RKO (cell line): ENCODE measurements at places on chromosomes 5 and 9.

DNA sequence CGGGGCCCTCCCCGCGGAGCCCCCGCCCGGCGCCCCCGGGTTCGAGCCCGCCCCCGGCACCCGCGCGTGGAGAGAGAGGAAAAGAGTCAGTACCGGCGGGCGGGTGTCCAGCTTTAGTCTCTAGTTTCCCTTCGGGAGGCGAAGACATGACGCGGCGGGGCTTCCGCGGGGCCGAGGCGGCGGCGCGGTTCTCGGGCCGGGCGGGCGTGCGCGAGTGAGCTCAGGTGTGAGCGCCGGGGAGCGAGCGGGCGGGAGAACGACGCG lies 181 bp downstream of the DAP start:
- DNase-seq = no peak

GRCh38 chr9:98536542-98537173 lies 172.1 kb downstream of the GABBR2 start:
- DNase-seq = no peak

DNA sequence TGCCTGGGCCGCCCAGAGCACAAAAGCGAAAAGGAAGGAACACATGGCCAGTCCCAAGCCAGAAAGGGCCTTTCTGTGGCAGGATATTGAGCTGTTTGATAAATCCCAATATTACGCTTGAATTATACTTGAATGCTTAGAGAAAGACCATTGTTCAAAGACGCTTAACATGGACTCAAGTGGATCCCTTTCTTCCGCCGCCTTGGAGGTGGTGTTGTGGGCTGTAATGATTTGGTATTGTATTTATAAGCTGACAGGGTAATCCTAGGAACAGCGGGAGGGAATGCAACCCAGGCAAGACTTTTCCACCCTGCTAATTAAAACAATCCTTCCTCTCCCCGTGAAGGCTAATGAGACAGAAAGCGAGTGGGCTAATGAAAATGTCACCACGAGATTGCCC lies 24.9 kb downstream of the CFAP77 start:
- no peak for DNase-seq

DNA sequence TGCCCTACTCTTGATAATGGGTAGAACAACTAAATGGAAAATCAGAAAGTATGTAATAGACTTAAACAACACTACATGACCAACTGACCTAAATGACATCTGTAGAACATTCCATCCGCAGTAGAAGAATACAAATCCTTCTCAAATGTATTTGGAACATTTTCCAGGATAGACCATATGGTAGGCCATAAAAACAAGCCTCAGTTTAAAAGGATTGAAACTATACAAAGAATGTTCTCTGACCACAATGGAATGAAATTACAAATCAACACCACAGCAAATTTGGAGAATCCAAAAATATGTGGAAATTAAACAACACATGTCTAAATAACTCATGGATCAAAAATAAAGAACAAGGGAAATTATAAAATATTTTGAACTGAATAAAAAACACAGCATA lies 189.2 kb downstream of the NDUFS4 start:
- DNase-seq = no peak

- DNase-seq = no peak
These were observed 79.6 kb downstream of the PHAX start for GRCh38 chr5:126680191-126680817.

DNA sequence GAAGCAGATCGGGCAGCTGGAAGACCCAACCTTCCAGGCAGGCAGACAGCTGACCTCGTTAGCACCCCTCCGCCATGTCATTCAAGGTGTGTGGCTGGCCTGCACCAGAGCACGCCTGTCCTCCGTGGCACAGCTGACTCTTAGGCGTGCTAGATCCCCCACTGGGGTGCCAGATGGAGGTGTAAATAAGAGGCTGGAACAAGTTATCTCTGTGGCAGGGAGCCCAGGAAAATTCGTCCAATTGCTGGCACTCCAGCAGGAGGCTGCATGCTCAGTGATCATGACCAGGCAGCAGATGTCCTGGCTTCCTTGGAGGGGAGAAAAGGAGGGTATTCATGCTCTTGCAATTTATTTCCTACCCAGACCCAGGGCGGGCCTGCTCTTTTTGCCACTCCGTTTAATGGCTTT lies 7.8 kb upstream of the ALDOB start:
- no peak for DNase-seq

- DNase-seq = no peak
These were observed 79.4 kb downstream of the SLC1A3 start for GRCh38 chr5:36685631-36686288.

DNA sequence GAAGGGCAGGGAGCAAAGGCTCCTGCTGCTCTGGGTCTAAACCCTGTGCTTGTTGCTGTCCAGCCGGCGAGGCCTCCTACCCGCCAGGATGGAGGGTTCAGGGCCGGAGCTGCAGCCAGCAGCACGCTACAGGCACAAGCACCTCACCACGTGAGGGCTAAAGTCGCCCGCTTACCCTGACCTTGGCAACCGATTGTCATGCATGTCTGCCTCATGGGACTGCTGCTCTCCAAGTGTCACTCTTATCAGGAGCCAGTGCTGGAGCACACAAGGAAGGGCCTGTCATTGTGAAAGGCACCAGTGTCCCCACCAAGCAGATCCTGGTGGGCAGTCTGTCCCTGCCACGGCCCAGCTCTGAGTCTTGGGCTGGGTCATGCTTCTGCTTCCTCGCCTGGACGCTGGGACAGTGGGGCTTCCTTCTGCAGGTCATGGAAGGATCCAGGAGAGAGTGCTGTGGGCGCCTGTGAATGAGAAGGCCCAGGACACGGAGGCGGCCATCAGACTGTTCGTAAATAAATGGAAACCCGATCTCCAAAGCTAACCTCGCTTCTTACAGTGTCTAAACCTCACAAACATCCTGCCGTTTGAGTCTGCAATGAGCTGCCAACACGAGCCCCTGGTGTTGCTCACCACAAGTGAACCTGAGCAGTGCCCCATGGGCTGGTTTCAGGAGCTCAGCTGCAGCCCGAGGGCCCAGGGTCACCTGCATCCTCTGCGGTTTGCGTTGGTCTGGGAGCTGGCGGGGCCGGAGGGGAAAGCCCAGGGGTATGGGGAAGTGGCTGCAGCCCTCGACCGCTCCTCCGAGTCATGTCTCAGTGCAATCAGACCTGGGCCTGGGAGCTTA lies 58.2 kb upstream of the RXRA start:
- DNase-seq = no peak

GRCh38 chr9:118395415-118395814 lies 691.2 kb downstream of the TLR4 start:
- no peak for DNase-seq

GRCh38 chr5:164577201-164577600 lies 1071.8 kb downstream of the MAT2B start:
- no peak for DNase-seq

DNA sequence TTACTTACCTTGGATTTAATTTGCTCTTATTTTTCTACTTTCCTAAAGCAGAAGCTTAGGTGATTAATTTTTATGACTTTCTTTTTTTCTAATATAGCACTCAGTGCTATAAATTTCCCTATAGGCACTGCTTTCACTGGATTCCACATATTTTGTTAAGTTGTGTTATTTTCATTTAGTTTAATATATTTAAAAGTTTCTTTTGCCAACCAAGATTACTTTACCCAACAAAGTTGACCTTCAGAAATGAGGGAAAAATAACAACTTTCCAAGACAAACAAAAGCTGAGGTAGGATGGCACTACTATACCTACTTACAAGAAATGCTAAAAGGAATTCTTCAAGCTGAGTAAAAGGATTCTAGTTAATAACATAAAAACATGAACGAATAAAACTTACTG lies 8.8 kb upstream of the IFNB1 start:
- no peak for DNase-seq

- no peak for DNase-seq
These were observed 68.3 kb downstream of the GABBR2 start for GRCh38 chr9:98640394-98640793.

DNA sequence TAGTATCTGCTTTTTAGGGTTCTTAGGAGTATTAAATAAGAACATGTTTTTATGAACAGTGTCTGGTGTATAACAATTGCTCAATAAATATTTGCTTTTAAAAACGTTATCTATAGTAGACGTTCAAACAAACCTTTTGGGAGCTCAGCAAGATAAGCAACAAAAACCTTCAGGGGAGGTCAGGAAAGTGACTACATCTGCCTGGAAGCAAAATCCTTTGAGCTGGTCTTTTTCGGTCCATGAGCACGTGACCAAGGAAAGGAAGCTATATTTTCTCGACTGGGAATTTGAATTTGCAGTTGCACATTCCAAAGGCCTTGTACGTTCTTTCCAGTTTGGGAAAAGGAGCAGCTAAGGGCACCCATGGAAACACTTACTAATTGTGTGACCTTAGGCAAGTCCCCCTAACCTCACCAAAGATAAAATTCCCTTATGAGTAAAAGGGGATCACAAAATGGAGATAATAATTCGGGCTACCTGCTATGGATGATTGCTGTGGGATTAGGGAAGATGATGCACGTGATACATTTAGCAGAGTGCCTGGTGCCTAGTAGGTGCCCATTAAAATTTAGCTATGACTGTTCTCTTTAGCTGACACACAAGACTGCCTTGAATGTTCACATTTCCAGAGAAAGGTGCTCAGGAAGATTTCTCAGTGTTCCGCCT lies 45.4 kb downstream of the PTTG1 start:
- DNase-seq = no peak

DNA sequence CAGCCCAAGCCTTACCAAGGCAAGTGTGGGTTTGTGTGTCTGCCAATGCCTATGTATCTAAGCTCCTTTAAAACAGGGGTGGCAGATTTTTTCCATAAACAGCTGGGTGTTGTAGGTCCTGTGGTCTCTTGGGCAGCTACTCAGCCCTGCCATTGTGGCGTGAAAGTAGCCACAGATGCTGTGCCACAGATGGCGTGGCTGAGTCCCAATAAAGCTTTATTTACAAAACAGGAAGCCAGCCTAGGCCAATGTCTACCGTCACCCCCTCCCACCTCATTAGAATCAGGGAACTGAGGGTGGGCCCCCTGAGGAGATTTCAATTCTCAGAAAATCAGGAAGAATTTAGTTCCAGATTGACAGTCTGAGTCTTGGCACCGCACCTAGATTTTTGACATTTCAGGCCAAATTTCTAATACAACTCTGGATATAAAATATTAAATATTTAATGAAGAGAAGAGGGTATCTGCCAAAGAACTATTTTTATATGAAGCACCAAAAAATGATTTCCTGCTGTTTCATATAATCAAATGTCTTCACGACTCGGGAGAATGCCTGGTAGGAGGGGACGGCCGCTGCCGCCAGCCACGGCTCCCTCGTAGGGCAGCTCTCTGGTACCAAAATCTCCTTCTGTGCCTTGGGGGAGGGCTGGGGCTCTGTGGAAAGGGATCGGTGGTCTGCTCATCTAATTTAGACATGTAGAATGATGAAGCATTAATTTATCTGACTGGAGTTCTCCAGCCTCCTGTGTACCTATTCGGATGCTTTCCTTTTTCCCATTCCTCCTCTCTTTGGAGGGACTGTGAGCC lies 420.9 kb downstream of the IRX2 start:
- DNase-seq = no peak

DNA sequence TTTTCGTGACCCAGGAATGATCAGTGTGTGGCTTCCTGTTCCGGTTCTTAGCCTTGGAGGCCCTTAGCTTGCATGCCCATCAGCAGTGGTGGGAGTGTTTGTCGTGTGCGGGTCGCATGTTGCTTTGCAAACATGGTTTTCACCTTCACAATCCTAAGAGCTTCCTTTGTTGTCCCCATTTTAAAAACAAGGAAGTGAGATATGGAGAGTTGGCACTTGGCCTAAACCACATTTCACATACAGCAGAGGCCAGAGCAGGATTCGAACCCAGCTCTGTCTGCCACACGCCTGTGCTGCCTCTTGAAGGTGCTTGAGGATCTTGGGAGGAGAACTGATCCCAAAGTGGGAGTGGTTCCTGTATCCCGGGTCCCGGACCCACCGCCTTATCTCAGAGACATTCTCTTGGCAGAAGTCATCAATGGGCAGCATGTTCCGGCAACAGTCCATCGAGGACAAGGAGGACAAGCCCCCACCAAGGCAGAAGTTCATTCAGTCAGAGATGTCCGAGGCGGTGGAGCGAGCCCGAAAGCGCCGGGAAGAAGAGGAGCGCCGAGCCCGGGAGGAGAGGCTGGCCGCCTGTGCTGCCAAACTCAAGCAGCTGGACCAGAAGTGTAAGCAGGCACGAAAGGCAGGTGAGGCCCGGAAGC lies 38.2 kb upstream of the POMT1 start:
- no peak for DNase-seq

- no peak for DNase-seq
These were observed 65.8 kb downstream of the BOD1 start for GRCh38 chr5:173550641-173551040.

DNA sequence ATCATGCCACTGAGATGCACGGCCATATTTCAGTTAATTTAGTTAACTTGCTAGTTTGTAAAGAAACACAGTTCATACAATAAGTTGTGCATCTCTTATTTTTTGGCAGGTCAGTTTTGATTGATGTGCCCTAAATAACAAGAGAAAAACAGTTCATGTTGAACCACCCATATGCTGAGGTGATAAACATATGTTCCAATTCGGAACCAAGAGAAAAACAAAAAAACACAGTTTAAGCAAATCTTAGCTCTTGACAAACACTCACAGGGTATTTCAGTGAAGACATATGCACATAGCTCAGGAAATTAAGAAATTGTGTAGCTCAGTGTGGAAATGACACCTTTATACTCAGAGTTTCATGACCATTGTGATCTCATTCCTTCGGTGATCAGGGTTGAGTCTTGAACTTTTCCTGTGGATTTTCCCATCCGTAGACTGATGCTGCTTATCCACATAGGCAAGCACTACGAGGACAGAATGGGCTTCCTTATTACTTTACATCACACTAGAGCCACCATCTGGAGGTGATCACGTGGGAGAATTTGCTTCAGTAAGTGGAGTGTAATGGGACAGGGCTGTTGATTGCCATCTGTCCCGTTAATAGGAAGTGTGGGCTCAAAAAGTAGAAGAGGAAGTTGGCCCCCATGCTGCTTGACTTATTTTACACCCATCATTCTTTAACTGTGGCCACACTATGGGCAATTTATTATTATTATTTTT lies 773.0 kb downstream of the MTRR start:
- DNase-seq = no peak

DNA sequence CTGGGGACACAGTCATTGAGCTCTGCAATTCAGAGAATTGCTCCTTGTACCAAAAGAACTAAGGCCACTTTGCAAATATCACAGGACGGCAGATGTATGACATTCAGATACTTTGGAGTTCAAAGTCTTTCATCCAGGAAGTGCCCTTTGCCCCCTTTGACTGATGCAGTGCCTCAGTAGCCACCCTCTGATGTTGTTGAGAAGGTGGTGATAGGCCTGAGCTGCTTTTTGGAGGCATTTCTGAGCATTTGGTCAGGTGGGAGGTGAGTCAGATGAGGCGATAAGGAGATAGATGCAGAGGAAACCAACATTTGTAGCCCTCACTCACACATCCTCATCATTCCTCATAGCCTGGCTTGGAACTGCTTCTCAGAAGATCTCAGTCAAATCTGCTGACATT lies 63.4 kb downstream of the ANGPTL2 start:
- DNase-seq = no peak

DNA sequence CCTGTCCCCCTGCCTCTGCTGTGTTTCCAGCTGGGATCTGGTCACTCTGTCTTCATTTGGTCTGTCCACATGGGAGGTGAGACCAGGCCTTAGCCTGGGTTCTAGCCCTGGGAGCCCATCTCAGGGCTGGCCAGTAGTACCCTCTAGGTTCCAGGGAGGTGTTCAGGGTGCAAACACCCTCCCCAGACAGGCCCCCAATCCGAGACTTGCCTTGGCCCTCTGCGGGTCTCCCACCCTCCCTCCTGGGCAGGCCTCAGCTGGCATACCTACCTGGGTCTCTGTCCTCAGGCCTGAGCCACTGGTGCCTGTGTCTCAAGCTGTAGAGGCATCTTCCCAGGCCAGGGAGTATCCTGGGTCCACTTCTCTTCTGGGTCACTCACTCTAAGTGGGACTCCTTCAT lies 925 bp upstream of the SAPCD2 start:
- no peak for DNase-seq
